Activated T-cell treated with anti-CD3 and anti-CD28 coated beads, Interleukin-2, amount 50 U/mL, for 72 hours (primary cell): ENCODE measurements at places on chromosomes 3 and 15. TPM values are rescaled to one million over a fixed set of nuclear protein-coding genes. Genes with fewer than 3 reads are reported as not detected.

CYP1A2 gene
- not detected for total RNA-seq

RTP3 gene
- not detected for total RNA-seq

SMCO1 gene
- total RNA-seq, result not detected

GRIP2 gene
- total RNA-seq, result 0.07 TPM

GOLGA8S gene
- total RNA-seq, result 0.07 TPM

NECTIN3 gene
- total RNA-seq, result 5.8 TPM

SGO1 gene
- total RNA-seq, result 31.5 TPM

CPA3 gene
- not detected for total RNA-seq

DNA sequence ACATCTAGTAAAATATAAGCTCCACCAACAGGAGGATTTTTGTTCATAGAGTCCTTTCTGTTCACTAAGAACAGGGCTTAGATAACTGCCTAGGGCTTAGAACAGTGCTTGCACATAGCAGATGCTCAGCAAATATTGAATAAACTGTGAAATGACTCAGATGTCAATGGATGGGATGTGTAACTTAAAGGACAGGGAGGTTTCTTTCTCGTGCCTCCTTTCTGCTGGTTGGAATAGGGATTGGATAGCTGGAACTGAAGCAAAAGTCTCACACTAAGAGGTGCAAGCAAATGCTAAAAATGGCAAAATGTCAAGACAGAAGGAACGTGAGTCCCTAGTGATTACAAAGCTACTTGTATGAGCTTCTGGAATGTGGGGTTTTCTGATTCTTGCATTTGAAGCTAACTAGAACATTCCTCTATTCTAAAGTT, 392.8 kb upstream of the WNT5A start:
- no peaks in the 10 kb centered on the region for H3K27me3 ChIP-seq
- no peak overlapping the region for H3K4me3 ChIP-seq
- H3K36me3 ChIP-seq, result no peaks in the 10 kb centered on the region
- no peak overlapping the region for H3K27ac ChIP-seq
- no peak for DNase-seq
- H3K4me1 ChIP-seq, result no peaks in the 10 kb centered on the region

- DNase-seq, result no peak
- no peak overlapping the region for H3K27ac ChIP-seq
- H3K4me3 ChIP-seq, result no peak overlapping the region
- H3K36me3 ChIP-seq, result peaks cover 3% of the 10 kb centered on the region
These were observed 304.8 kb downstream of the CTNNB1 start for GRCh38 chr3:41503998-41504623.

- no peak for DNase-seq
- no peaks in the 10 kb centered on the region for H3K27me3 ChIP-seq
- no peaks in the 10 kb centered on the region for H3K36me3 ChIP-seq
- H3K4me1 ChIP-seq, result no peaks in the 10 kb centered on the region
- H3K27ac ChIP-seq, result no peak overlapping the region
- no peak overlapping the region for H3K4me3 ChIP-seq
These were observed 169.3 kb upstream of the STAC start for GRCh38 chr3:36210840-36211651.

DNA sequence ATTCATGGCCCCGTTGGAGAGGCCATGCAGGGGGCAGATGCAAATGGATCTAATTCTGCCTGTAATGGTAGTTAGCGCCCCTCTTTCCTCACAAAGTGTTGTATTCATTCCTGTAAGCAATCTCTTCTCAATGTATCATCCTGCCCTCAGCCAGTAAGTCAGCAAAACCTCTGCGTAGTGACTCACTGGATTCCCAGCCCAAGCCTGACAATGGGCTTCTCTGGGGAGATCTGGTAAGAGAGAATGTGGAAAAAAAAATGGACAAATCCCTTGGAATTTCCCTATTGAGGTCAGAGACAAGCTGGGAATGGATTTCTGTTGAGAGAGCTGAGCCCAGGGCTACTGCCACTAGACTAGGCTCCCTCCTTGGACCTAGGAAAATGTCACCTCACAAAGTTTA, 25.4 kb downstream of the ADPGK start:
- no peaks in the 10 kb centered on the region for H3K27me3 ChIP-seq
- H3K36me3 ChIP-seq, result peaks cover 37% of the 10 kb centered on the region
- H3K4me1 ChIP-seq, result peaks cover 30% of the 10 kb centered on the region
- no peak overlapping the region for H3K4me3 ChIP-seq

DNA sequence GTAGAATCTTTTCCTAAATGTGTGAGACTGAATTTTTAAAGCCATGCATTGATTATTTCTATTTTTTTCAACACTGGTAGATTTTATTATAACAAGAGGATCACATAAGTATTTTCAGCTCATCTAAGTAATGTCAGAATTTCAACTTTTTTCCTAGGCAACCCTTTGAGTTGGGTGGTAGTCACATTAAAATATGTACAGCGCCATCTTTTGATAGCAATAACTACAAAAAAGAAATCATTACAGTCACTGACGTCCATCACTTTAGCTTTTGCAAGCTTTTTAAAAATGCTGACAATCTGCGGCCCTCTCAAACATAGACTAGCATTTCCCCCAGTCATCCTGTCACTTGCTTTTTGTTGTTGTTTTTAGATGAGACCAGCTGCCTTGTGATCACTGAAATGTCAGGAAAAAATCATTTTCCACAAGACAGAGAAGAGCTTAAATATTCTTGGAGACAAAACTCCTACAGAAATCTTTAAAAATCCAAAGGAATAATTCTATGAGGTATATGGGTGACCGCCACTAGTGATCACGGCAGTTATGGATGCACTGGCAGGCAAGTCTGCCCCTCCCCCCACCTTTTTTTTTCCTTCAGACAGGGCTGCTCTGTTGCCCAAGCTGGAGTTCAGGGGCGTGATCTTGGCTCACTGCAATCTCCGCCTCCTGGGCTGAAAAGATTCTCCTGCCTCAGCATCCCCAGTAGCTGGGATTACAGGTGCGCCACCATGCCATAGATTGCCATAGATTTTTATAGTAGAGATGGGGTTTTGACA, 384.0 kb upstream of the KCNMB2 start:
- DNase-seq, result no peak
- no peak overlapping the region for H3K27ac ChIP-seq
- no peaks in the 10 kb centered on the region for H3K4me1 ChIP-seq
- no peaks in the 10 kb centered on the region for H3K36me3 ChIP-seq
- H3K27me3 ChIP-seq, result no peaks in the 10 kb centered on the region
- no peak overlapping the region for H3K4me3 ChIP-seq
